Fibroblast of skin of right biceps (primary cell): ENCODE measurements at places on chromosomes 7 and 10.

- DNase-seq = no peak
Observed at GRCh38 chr10:79429751-79430150, 15.7 kb downstream of the ZCCHC24 start.

GRCh38 chr10:112553315-112553714 is 106.3 kb downstream of the VTI1A start:
- no peak for DNase-seq

- DNase-seq = no peak
Observed at GRCh38 chr7:1081931-1082401, 5.9 kb upstream of the GPER1 start.

DNA sequence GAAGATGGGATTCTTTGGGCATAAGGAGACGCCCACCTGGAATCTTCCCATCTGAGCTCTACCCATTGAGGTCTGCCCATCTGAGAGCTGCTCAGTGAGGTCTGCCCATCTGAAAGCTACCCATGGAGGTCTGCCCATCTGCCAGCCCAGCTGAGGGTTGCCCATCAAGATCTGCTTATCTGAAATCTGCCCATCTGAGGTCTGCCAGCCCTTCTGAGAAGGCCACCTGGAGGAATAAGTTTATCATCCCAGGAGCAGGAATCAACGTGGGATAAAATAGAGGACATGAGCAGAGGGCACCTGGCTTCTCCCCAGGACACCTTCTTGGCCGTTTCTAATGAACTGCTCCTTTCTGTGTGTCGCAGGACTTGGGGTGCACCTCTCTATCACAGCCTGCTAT is 35.3 kb upstream of the PDZD8 start:
- DNase-seq = no peak

DNA sequence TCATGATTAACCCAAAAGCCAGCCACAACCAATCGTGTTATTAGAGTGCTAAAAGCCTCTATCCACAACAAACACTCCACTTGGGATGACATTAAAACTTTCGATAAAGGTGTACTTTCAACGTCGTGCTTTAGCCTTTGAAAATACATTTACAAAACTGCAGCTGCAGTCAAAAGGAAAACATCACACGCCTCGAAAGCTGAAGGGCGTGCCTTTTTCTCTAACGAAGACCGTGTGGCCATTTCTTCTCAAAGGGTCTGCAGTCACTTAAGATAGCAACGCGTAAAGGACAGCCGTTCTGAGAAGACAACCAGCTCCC is 1.1 kb downstream of the ARHGAP12 start:
- no peak for DNase-seq

- DNase-seq = no peak
Observed at GRCh38 chr7:133165001-133165400, 83.1 kb upstream of the CHCHD3 start.

DNA sequence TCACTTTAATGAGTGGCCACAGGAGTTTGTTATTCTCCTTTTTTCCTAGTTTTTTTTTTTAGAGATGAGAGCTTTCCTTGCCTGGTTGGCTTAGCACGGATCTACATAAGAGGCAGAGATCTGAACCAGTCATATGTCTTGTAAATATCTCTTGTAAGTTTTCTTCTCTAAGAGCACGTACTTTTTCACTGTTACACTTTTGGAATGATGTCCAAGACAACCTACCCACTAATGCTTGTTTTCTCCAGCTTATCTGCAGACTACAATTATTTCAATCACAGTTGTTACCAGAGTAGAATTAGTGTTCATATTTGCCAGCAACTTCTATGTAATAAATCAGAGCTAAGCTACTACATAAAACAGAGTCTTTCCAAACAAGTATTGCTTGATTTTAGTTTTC is 444.6 kb downstream of the KCNMA1 start:
- no peak for DNase-seq

DNA sequence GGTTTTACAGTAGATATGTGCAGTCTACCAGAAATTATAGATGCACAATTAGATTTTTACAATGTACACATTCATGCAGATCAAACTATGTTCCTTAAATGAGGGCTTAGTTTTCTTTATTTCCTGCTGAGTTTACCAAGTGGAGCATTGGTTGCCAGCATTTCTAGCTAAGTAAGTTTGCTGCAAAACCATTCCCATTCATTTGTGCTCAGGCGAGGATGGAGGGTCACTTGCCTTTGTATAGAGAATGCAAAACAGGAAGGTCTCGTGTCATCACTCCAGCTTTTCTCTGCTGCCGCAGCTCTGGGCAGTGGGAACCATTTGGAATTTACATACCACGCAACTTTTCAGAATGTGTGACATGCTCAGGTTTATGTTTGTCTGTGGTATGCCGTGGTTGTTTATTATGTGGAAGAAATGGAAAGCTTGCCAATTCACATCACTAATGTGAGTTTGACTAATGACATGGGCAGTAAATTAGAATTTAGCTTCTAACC is 198.6 kb downstream of the TRIL start:
- peak; percentile 67 for DNase-seq

GRCh38 chr7:83119026-83119382 is 43.7 kb downstream of the PCLO start:
- DNase-seq = no peak

- no peak for DNase-seq
Observed at GRCh38 chr7:4073750-4074149, 608.3 kb upstream of the FOXK1 start.

DNA sequence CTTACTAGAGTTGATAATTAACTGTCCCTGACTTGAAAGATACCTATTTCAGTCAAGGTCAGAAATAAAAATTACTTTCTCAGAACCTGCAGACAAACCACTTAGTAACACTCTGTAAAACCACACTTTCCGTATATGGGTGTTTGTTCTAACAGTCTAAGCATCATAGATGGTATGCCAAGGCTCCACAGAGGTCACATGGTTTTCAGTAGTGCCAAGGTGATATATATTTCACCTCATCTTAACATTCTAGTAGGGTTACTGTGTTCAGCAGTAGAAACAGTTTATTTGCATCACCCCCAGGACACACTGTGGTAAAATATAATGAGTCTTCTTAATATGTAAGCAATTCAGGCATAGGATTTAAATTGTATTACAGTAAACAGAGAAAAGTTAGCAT is 61.5 kb downstream of the KCND2 start:
- DNase-seq = no peak

DNA sequence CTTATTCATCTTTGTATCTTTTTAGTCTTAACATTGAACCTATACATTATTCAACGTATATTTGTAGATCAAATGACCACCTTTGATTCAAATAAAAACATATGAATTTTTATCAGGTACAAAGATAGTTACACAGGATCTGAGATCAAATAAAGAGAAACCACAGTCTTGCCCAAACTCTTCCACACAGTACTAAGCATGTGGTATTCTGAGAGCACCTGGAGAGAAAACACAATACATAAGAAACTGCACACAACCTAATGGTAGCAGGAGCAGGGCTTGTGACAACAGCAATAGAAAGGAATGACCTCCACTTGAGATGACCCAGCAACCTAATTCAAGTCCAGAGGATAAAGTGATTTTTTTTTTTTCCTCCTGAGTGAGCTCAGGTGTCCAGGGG is 6.5 kb upstream of the WASL start:
- no peak for DNase-seq

- no peak for DNase-seq
Observed at GRCh38 chr7:122290476-122290875, 14.1 kb downstream of the FEZF1 start.

DNA sequence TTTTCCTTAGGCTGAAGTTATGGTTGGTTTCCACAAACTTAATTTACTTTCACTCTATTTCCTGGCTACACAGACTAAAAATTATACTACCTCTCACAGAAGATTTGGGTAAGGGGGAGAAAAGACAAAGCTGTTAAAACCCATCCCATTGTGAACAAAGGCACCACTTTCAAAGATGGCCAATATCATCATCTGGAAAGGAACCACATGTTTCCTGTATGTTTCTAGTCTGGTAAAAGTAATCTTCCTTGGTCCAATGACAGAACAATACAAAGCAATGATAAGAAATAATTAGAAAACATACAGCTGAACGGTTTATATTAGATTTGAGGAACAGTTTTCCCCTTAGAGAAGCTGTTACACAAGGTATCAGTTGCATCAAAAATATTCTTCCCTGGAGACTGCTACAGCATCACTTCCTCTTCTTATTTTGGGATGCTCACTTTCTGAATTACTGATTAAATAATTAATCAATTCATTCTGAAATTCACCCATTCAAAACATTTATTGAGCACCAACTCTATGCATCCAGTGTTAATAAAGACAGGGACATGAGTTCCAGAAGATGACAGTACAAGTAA is 8.5 kb upstream of the SFR1 start:
- no peak for DNase-seq

DNA sequence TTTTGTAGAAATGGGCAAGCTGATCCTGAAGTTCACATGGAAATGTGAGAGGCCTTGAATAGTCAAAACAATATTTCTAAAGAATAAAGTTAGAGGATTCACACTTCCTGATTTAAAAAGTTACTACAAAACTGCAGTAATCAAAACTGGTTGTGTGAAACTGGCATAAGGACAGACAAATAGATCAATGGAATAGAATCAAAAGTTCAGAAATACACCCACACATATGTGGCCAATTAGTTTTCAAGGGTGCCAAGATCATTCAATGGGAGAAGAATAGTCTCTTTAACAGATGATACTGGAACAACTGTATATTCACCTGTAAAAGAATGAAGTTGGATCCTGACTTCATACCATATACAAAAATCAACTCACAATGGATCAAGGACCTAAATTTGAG is 27.7 kb downstream of the DNAJC9 start:
- DNase-seq = no peak
